ENCODE measurements at places on chromosomes 6 and 20. TPM values are rescaled to one million over a fixed set of nuclear protein-coding genes. Genes with fewer than 3 reads are reported as not detected.

- no peaks in the 10 kb centered on the region for H3K4me1 ChIP-seq
- DNase-seq: peak; percentile 70
- no peak overlapping the region for H3K27ac ChIP-seq
- no peak overlapping the region for H3K4me3 ChIP-seq
- H3K27me3 ChIP-seq: no peaks in the 10 kb centered on the region
- H3K36me3 ChIP-seq: no peaks in the 10 kb centered on the region
Measured at GRCh38 chr20:45456632-45457031, 12.9 kb upstream of the WFDC2 start.

The GHRH gene
- not detected for total RNA-seq

The VNN1 gene
- 0.62 TPM for total RNA-seq

The C20orf144 gene
- total RNA-seq: 0.09 TPM

The KHDC1L gene
- not detected for total RNA-seq

The SLC26A8 gene
- not detected for total RNA-seq

DNA sequence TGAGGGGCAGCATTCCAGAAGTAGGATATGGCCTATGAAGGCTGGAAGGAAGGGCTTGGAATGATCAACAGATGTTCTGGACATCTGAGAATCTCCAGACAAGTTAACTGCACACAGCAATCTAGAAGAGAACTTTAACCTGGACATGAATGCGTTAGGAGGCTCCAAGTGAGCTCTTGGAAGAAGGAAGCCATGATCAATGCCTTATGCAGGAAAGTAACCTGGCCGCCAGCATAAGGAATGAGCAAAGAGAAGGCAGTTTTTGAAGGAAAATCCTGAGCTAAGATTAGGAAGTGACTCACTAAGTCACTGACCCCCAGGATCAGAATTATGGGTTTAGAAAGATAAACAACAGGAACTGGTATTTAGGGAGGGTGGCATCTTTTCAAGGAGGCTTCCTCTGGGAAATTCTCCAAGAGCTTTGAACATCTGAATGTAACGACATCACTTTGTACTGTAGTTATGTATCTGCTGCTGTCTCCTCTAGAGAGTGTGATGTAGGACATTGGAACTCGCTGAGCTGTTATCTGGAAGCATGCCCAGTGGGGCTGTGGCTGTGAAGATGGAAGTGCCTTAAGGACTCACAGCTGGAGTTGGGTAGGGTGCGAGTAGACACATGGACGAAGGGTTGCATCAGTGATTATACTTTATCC, 236.8 kb downstream of the PACRG start:
- H3K4me1 ChIP-seq: no peaks in the 10 kb centered on the region
- H3K36me3 ChIP-seq: no peaks in the 10 kb centered on the region
- H3K27me3 ChIP-seq: no peaks in the 10 kb centered on the region
- no peak overlapping the region for H3K27ac ChIP-seq
- no peak overlapping the region for H3K4me3 ChIP-seq

DNA sequence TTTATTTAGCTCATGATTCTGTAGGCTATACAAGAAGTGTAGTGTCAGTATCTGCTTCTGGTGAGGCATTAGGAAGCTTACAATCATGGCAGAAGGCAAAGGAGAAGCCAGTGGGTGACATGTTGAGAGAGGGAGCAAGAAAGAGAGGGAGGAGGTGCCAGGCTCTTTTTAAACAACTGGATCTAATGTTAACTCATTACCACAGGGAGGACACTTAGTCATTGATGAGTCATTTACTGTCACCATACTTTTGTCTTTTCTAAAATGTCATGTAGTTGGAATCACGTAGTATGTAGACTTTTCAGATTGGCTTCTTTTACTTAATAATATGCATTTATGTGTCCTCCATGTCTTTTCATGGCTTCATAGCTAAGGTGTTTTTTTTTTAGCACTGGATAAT, 58.1 kb downstream of the NUS1 start:
- H3K27me3 ChIP-seq: no peaks in the 10 kb centered on the region
- H3K36me3 ChIP-seq: no peaks in the 10 kb centered on the region
- no peak overlapping the region for H3K27ac ChIP-seq
- DNase-seq: no peak
- H3K4me3 ChIP-seq: no peak overlapping the region
- no peaks in the 10 kb centered on the region for H3K4me1 ChIP-seq
